LHCN-M2 (cell line): ENCODE measurements at places on chromosomes 4 and X. TPM values are rescaled to one million over a fixed set of nuclear protein-coding genes. Genes with fewer than 3 reads are reported as not detected.

The SPANXB1 gene
- not detected in 2 replicates for total RNA-seq

The GYPB gene
- not detected in 2 replicates for total RNA-seq

The TMEM156 gene
- total RNA-seq: 0.77 and 0.86 TPM in 2 replicates

The NMU gene
- total RNA-seq: 0.34 TPM in 1 of 2 replicates, not detected in the other
